ENCODE measurements at places on chromosomes 7 and 10.

- DNase-seq = peak; percentile 75
Measured at GRCh38 chr10:118241229-118242137, 100.6 kb downstream of the FAM204A start.

GRCh38 chr10:131211146-131211545, 100.4 kb downstream of the TCERG1L start:
- no peak for DNase-seq

DNA sequence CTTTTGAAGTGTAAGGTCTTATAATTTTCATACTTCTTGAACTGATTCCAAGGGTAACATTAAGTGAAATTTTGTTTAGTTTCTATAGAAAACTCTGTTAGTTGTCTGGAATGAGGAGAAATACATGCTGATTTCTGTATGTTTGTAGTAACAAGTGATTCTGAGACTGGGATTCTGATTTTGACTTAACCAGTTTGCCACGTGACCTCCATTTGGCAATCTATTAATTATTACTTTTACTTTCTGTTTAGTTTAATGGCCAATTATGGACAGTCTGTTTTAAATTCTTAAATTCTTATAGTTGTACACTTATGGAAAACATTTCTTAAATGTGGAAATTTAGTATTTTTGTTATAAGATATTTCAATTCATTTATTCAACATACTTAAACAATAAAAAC, 163.1 kb downstream of the ADK start:
- DNase-seq = no peak

DNA sequence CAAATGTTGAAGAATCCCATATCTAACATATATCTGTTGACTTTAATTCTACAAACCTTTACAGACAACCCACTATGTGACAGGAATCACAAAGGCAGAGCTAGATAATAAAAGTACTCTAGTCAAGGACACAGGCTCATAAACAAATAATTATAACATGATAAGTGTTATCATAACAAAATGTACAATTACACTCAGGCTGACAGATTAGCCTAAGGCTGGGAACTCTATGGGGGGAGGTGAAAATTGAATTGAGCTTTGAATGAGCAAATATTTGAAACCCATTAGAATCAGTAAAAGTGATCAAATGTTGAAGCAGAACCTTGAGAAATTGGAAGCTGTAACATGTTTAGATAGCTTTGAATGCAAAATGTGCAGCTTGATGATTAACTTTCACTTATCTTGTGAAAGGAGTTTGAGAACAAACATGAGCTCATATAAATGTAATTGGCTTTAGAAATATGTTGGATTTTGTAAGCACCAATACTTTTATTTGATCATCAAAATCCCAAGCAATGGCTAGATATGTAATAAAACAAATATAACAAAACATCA, 970.2 kb downstream of the SORCS3 start:
- DNase-seq = no peak

GRCh38 chr7:15433151-15433550, 128.7 kb downstream of the AGMO start:
- DNase-seq = no peak

DNA sequence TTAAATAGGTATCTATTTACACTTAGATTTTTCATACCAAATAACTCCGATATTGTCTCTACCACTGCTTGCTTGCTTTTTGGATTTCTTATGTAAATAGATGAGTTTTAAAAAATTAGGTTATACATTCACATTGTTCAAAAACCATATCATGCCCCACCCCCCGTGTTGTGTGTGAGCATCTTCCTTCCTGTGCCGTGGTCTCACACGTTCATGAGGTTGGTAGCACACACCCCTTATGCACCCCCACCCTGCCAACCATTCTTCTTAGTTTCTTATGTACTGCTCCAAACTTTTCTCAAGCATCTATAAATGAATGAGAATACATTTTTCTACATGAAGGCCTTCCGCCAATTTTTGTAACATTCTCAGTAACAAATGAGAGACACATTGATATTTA, 115.6 kb downstream of the FANK1 start:
- no peak for DNase-seq

DNA sequence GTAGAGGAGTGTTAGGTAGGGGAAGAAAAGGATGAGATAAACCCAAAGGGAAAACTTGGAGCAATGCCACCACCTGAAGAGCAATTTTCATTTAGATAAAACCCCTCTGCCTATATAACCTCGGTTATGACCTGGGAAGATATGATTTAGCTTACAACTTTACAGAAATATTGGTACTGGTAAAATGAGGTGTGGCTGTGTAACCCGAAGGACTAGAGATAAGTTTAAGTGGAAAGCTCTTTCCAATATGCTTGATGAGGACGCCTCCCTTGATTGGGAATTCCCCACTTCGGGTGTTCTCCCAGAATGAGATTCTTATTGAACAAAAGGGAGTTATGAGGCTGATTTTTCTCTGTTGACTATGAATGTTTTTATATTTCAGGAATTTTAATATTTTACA, 109.5 kb upstream of the CDK6 start:
- DNase-seq = no peak

DNA sequence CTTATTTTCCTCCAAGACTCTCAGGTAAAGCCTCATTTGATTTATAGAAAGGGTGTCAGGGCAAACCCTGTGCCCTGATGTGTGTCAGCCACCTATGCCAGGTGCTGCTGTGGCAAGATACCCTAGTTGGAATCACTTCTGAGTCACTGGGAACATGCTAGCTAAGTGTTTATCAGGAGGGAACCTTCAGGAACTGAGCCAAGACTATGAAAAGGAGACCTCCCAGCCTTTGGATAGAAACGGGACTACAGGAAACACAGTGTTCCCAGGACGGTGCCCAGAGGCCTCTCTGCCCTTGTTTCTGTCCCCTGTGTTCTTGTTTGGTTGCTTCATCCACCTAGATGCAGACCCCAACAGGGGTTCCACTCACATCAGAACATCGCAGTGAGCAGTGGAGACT, 28.5 kb downstream of the CNNM1 start:
- no peak for DNase-seq

GRCh38 chr10:79079490-79080355, 11.0 kb downstream of the ZMIZ1 start:
- DNase-seq = no peak

DNA sequence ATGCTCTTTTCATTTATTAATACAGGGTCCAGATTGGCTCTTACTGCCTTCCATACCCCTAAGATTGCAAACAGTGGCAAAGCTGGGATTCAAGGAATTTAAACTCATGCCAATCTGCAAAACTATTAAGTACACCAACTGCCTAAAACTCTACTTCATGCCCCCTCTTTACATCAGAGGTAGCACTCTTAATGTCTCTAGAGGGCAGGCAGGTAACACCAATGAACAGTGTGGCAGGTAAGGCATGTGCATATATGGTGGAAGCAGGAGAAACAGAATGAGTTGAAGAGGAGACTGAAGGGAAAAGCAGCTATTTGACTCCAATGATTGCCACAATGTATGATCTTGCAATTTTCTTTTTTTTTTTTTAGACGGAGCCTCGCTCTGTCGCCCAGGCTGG, 156.7 kb downstream of the BTAF1 start:
- DNase-seq = no peak

GRCh38 chr7:92837000-92837749, 802 bp upstream of the CDK6 start:
- DNase-seq = peak; percentile 44

DNA sequence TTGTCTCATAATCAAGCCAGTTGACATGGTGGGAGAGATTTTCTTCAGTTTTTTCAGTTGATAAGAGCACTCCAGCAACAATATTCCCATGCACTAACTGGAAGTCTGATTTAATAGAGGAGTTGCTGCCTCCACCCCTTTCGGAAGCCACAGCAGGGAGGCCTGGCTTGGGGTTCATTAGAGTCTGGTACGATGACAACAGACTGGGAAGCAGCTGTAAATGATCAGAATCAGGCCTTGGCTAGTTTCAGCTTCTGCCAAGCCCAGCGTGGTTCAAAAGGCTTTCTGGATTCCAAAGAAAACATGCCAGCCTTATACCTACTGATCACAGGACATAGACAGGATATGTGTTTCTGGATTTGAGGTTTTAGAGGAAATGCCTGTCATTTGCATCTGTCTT, 274.0 kb downstream of the CSTF2T start:
- no peak for DNase-seq
